ENCODE measurements at places on chromosomes 11 and 22. TPM values are rescaled to one million over a fixed set of nuclear protein-coding genes. Genes with fewer than 3 reads are reported as not detected.

OR56A1 gene
- total RNA-seq, result not detected

- no peak for DNase-seq
Measured at GRCh38 chr11:69599502-69599901, 41.5 kb upstream of the CCND1 start.

DNA sequence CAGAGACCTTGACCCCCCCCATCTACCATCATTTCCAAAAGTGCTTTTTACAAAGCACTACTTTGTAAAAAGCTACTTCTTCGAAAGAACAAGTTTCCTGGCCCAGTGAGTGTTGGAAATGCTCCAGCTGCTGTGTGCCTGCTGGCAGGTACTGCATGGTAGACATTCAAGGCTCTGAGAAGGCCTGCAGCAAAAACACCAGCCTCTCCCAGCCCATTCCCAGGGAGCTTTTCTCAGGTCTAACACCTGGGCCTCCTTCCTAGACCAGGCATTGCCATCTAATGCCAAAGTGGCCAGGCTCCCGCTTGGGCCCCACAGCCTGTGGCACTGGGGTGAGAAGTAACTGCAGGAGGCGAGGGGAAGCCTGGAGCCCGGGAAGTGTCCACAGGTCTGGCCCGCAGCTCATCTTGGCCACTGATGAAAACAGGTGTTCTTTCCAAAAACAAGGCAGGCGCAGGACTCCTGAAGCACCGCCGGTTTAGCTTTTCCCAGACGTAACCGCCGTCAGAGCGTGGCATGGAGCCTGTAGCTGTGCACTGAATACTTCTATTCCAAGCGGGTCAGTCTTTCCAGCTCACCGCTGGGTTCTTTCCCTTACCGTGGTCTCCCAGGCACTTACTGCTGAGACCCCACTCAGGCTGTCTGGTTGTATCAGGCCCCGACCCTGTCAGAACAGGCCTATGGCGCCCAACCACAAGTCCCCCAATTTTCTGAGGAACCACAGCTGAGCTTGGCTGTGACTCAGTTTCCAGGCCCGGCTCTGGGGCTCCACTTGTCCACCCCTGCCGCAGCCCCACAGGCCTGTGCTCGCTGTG, 1.2 kb upstream of the TCIRG1 start:
- DNase-seq, result no peak

DNA sequence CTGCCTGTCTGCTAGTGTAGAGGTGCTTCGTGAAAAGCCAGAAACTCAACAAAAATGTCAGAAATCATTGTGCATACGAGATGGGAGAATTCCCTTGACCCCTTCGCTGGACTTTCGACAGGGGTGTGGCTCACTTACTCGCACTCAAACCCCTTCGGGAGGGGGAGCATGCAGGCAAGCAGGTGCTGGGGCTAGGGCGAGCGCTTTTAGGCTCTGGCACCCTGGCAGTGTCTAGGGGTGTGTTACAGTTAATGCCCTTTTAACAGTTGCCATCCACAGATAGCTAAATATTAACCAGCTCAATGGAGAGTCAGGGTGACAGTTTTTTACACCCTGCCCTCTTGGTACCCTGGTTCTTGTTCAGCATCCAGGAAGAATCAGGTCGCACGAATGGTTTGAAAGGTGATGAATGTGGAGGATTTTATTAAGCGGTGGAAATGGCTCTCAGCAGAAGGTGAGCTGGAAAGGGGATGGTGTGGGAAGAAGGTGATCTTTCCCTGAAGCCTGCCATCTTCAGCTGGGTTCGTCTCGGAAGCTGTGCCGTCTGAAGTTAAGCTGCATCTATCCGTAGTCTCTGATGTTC, 59.6 kb upstream of the SHANK2 start:
- DNase-seq, result no peak

- DNase-seq, result peak; percentile 91
Measured at GRCh38 chr11:6320411-6321155, at the start of gene CAVIN3. Gene CAVIN3, minus strand, starts transcription at chr11:6320501. Its CDS starts 25 bp downstream, at chr11:6320476.

- DNase-seq, result no peak
Measured at GRCh38 chr11:115665175-115665821, 161.1 kb upstream of the CADM1 start.

DNA sequence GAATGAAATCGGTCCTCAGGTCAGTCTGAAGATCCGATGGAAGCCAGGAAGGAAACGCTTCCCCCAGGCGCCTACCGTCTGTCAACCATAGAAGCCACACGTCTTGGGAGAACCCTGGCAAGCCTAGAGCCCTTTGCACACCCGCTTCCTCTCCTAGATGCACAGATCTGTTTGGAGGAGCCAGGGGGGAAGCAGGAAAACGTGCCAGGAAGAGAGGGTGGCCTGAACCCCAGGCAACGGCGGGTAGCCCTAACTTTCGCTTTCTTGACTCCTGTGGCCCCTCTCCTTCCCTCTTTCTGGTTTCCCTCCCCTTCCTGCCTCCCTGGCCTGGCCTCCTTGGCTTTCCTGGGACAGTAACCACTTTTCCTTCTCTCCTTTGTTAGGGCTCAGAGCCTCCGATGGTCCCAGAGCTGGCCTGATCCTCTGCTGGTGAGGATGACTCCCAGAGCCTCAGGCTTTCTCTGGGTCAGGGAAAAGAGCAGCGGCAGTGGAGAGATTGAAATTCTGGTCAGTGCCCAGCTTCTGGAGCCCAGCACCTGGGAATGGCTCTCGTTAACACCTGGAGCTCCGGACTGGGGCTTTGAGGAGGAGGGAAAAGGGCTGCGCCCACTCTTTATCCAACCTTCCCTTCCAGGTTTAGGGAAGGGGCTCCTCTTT, 2.1 kb downstream of the FXYD6 start:
- no peak for DNase-seq

DNA sequence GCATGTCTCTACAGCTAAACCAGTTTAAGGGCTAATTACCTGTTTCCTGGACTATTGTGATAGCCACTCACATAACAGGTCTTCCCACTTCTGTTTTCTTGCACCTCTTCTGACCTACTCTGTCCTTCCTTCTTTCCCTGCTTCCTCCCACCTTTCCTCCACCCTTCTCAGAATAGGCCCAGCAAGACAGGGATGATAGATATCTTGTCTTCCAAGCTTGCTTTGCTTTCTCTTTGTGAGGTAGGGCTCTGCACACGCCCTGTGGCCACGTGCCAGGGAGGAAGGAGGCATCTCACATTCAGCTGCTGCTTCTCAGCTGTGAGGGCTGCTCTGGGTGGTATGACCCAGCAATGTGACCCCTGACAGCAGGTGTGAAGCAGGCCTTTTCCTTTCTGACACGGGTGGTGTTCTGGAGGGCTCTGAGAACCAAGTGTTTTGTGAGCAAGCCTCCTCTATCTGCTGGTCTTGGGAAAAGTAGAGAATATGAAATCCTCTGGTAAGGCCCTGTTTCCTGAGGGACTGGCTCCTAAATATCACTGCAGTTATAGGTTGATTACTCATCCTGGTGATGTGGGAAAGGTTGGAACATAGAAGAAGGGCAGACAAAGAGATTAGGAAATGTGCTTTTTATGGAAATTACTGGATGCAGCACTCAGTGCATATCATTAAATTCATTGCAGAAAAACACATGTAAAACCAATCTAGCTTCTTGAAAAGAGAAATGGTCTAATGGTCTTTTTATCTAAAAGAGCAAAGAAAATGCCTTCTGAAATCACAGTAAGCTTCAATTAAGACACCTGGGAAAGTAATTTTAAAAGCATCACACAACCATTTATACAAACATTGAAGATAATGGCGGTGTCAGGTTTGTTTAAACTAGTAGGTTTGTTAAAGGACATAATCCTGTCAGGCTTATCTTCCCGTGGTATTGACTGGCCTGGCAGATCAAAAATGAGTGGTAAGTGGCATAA, 8.5 kb downstream of the AMOTL1 start:
- DNase-seq, result no peak

DNA sequence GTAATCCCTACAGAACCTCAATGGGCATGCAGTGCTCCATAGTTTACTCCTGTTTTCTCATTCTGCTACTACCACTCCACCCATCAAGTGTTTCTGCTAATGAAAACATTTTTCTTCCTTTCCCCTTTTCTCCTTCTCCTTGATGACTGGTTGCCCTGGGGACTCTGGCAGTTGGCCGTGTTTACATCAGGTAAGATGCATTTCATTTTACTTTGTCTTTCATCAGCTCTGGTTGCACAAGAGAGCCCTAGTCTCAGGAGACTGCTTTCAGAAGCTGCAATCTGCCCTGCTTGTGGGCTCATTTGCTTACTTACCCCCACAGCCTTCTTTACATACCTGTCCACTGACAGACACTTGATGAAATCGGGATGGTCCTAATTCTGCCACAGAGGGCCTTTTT, 19.6 kb upstream of the LIMK2 start:
- no peak for DNase-seq

OR5AL1 gene
- not detected for total RNA-seq
